Stimulated activated CD4-positive, alpha-beta T cell treated with anti-CD3 and anti-CD28 coated beads, Interleukin-12 subunit alpha, Interleukin-12 subunit beta, amount 100 ng/mL, for 48 hours (primary cell): ENCODE measurements at places on chromosomes 1 and 21.

- DNase-seq: no peak
Measured at GRCh38 chr1:69567652-69568420, at the start of gene LRRC7. Gene LRRC7 (plus strand): TSS chr1:69567922. CDS start chr1:69568640, 718 bp downstream.

DNA sequence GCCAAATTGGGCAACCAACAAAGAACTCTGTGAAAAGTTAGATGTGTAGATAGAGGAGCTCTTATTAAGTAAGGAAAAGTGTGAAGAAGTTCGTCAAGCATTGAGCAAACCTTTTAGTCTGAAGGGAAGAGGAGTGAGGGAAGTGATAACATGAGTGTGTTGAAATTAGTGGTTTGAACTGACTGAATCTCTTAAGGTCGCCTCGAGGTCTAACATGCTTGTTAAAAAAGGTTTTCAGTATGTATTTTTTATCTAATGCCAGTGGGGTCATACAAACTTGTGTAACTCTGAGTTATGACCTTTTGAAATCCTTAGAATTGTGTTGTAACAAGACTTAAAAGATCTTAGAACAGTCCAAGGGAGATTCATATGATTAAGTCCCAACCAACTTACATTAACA lies 34.1 kb downstream of the SOAT1 start:
- no peak for DNase-seq

DNA sequence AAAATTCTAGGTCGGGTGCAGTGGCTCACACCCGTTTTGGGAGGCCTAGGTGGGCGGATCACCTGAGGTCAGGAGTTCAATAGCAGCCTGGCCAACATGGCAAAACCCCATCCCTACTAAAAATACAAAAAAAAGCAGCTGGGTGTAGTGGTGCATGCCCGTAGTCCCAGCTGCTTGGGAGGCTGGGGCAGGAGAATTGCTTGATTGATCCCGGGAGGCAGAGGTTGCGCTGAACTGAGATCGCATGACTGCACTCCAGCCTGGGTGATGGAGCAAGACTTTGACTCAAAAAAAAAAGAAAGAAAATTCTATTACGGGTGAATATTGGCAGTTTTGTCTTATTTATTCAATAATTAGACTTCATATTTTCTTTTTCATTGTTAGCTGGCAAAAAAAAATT lies 62.1 kb downstream of the SNX7 start:
- DNase-seq: no peak

DNA sequence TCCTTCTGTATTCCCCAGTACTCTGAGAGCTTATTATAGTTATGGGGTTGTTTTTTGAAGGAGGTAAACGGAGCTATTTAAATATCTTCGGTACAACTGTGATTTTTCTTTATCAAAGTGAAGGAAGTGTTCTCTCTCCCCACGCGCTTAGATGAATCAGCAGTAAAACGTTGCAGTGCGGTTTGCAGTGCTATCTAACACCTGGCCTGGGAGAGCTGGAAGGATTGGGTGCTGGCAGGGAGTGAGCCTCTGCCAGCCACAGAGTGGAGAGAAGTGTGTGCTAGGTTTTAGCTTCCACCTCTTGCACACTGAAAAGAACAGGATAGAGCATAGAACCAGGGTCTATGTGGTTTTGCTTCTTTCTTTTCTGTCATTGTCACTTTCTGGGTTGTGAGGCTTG lies 165.9 kb downstream of the SDCCAG8 start:
- peak; percentile 23 for DNase-seq

- no peak for DNase-seq
Measured at GRCh38 chr1:203557390-203557789, 63.4 kb downstream of the OPTC start.
